Kidney tubule cell (primary cell): ENCODE measurements at places on chromosomes 1 and 21.

DNA sequence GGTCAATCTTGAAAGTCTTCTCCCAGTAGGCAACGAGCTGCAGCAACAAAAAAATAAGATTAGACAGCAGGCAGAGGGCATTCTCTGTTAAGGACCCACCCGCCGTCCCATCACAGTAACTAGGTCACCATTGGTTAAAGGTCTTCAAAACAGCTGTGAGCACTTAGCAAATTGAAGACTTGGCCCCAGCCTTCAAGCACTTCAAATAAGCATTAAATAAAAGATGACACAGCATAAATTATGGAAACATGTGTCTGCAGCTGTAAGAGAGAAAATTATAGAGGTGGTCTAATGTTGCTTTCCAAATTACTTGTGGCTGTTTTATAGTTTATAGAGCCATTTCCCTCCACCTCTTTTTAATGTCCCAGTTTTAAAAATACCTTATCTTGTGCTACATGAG is 61.2 kb downstream of the VANGL1 start:
- DNase-seq: no peak

DNA sequence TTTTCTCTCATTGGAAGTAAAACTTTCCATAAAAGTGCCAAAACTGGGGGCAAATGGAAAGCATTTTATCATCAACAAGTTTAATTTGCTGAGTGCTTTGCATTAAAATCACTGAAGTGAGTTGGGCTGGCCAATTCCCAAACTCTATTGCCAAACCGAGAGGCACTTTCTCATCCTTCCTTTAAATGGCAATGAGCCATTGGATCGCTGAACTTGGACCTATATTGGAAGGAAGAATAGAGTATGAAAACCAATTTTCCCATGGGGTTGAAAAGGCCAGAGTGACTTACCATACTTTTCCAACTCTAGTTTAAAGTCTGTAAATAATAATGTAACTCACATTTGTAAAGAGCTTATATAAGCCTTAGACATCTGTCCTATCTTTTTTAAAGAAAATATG is 189.1 kb upstream of the C1orf87 start:
- DNase-seq: no peak

DNA sequence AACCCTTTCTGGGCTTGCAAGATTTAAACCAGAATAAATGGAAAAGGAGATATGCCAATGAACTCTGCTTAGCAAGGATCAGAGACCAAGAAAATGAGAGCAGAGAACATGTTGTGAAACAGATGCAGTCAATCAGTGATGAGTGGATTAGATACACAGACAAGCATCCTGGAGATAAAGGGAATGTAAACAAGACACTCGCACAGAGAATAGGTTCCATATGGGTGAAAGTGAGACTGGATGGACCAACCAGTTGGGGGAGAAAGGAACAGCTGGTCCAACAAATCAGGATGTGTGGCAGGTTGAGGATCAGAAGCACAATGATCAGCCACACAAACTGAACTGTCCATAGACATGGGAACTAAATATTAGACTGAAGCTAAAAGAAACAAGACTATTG is 338.2 kb downstream of the ASTN1 start:
- DNase-seq: no peak

- DNase-seq: no peak
Measured at GRCh38 chr1:71156590-71156989, 75.8 kb upstream of the ZRANB2 start.

GRCh38 chr1:50103615-50104081 is 5.1 kb upstream of the ELAVL4 start:
- no peak for DNase-seq
